ENCODE measurements at places on chromosomes 5 and 9.

GRCh38 chr5:119341452-119342349, 14.1 kb upstream of the TNFAIP8 start:
- no peak for DNase-seq

GRCh38 chr9:68793605-68794343, 88.7 kb downstream of the PIP5K1B start:
- no peak for DNase-seq

GRCh38 chr9:112719696-112720095, 1.8 kb upstream of the INIP start:
- DNase-seq: no peak

- DNase-seq: no peak
Observed at GRCh38 chr5:137669811-137670210, 66.1 kb downstream of the KLHL3 start.

DNA sequence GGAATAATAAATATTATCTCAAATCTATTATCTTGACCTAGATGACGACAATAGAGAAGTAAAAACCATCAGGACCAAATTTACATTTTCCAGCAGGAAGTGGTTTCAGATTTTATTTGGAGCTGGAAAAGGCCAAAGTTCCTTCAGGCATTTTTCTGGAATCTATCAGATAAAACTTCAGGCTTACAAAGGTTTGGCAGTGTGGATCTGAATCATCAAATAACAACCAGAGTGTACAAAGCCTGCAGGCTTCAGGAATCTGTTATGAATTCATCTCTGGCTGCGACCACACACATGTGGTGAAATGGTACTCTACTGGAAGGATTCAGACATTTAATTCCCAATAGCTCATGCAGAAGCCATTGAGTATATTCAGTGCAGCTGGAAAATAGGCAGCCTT, 726.4 kb upstream of the GRAMD2B start:
- no peak for DNase-seq

DNA sequence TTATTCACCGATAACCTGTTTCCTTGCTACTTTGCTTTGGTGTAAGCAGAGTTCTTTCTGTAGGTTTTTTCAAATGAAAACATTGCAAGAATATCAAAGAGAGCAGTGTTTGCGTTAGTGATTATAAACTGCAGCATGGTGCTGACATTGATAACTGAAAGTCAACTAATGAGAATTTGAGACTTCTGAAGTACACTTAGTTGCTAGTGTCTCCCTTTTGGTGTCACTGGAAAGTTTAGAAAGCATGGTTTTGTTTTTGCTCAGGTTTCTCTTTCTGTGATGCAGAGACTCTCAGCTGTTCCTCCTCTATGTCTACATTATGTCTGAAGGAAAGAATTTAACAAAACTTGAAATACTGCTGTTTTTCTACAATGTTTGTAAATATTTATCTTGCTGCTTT, 80.2 kb upstream of the ZNF169 start:
- DNase-seq: no peak

- no peak for DNase-seq
Observed at GRCh38 chr5:41447650-41448510, 62.5 kb downstream of the PLCXD3 start.

- DNase-seq: no peak
Observed at GRCh38 chr9:136075134-136075841, 19.8 kb downstream of the NACC2 start.

DNA sequence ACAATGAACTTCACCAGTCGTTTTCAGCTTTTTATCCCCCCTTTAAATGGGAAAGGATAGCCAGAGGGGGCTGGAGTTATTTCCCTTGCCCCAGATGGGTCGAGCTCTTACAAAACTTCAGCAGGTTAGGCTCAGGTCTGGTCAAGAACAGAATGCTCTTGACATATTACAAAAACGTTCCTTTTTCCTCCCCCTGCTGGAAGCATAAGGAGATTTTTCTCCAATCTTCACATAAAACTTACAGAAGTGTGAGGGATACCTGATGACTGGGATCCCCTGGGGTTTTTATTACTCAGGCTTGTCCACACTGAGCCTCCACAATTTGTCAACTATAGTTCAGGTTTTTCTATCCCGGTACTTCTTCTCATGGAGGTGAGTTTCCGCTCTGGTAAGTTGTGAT, 60.8 kb downstream of the CSF2 start:
- DNase-seq: no peak

- DNase-seq: no peak
Observed at GRCh38 chr9:98547606-98548005, 161.1 kb downstream of the GABBR2 start.

DNA sequence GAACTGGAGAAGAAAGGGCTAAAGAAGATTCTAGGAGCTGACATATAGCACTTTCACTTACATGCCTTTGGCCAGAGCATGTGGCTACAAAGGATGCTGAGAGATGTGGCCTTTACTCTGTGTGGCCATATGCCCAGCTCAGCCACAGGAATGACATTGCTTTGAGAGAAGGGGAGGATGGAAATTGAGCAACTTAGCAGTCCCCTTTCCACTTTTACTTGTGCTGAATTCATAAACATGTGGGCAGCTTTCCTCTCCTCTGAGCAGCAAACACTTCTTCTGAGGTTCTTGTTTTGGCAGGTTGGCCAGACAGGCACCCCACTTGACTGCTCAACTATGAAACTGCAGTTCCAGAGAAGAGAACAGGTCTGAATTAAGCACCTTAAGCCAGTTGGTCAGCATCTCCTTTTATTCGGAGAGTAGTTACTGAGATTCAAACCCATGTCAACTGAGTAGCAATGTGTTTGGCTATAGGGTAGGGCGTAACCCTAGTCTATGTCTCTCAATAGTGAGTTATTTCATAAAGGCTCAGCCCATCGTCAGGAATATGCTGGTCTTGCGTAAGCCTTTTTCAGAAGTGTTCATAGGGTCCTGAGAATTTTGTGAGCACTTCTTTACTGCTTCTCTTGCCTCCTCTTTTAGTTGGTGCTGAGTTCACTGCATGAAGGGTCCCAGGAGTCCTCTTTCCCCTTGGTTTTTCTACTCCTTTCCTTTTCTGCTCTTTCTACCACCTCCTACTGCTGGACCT, 134.5 kb downstream of the PALM2AKAP2 start:
- DNase-seq: no peak

DNA sequence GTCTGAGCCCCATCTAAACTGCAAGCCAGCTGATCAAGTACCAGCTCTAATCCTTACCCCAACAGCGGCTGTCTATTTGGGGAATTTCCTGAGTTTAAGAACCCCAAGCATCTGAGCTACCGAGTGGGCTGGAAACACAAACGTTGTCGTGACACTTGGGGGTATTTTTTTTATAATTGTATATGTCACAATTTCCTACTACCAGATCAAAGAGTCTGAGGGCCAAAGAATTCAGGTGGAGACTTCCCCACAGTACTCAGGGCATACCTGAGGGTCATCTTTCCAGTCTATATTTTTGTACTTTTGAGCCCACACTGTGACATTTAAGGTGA, 42.8 kb downstream of the PTTG1 start:
- DNase-seq: no peak

DNA sequence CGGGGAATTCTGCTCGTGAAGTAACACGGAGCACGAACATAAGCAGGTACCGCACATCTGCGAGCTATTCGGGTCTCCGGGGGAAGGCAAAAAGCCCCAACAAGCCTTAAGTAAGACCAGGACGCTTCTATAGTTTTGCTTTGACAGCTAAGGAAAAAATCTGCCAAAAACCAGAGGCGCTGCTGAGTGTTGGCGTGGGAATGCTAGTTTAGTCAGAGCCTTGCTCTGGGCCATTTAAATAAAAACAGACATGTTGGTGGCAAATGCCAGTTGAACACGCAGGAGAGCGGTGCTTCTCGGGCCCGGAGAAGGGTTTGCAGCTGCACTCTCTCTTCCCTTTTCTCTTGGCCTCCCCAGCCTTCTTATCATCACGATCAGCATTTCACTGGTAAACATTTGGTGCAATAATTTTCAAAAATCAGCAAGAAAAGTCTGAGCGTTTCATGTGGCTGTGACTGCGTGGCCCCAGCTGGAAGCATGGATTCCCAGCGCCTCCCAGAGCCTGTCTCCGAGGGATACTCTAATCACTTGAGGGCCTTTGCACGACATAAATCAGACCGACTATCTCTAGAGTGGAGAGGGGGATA, 6.4 kb upstream of the NOTCH1 start:
- DNase-seq: no peak

- no peak for DNase-seq
Observed at GRCh38 chr9:112332674-112332976, 794 bp downstream of the PTBP3 start.

- no peak for DNase-seq
Observed at GRCh38 chr5:141617682-141618029, 1.1 kb downstream of the DIAPH1 start.

- DNase-seq: no peak
Observed at GRCh38 chr5:74866596-74867162, 492 bp upstream of the FAM169A start.

DNA sequence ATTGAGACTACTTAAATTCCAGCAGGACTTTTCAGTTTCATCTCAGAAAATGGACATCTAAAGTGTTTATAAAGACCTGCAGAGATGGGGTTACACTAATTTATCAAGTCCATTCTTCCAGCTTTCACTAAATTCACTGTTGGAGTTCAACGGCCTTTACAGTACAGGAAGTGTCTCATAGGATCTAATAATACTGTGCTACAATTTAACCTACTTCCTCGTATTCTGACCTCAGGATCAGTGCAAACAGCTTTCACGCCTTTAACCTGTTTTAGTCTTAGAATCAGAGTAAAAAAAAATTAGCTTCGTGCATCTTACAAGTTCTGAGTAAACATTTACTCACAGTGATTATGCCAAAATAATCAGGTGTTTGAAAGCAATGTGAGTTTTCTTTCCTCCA, 632.6 kb upstream of the DMAC1 start:
- DNase-seq: no peak

Measured in ascending aorta (tissue), 2 donors.